AG04449 (cell line): ENCODE measurements at places on chromosomes 4 and X.

GRCh38 chrX:50103866-50104566, 96.8 kb downstream of the AKAP4 start:
- no peak for DNase-seq

DNA sequence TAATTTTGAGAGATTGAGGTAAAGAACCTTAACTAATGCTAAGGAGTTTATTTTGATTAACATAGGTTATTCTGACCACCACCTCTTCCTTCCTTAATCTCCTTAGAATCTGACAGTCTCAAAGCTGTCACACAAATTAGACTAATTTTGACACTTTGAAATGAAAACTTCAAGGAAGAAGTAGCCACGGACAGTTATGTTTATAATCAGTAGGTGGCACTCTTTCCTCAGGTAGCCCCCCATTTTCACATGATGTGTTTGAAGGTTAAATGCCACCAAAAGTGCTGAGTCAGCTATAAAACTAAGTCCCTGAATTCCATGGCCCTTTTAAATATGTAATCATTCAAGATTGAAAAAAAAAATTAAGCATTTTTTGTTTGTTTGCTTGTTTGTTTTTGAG, 22.4 kb downstream of the TMEM33 start:
- DNase-seq, result no peak

DNA sequence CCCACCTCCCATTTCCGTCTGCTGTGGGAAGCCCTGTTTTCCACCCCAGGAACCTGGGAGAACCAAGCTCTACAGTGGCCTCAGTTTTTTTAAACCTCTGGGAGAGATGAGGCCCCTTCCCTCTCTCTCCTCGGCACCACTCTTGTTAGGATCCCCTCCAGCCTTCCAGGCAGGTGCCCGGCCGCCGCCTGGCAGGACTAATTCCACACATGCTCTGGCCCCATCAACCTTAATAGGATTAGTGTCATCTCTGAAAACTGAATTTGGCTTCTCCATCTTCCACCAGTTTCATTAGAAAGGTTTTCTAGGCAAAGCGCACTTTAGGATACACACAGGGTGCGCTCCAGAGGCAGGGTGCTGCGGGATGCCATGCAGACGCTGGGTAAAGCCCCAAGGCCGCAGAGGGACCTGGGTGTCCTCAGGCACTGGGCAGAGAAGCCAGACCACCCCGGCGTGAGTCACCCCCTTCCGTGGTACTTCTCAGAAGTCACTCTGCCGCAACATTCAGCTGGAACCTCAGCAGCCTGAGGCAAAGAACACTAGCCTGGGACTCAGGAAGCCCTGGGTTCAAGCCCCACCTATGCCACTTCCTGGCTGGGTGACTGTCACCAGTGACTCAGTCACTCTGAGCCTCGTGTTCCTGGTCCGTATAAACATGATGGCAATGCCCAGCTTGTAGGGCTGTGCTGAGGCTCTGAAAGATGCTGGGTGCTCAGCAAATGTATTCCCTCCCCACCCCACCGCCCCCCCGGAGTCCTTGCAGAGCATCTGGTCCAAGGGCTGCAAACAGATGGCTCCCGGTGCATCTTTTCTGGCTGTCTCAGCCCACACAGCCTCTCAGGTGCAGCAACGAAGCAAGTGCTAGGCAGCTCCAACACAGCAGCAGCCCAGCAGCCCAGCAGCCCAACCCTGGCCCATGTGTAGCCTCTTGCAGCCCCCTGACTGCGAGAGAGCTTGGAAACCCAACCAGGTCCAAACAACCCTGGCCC, 29.1 kb downstream of the PPP2R2C start:
- no peak for DNase-seq

DNA sequence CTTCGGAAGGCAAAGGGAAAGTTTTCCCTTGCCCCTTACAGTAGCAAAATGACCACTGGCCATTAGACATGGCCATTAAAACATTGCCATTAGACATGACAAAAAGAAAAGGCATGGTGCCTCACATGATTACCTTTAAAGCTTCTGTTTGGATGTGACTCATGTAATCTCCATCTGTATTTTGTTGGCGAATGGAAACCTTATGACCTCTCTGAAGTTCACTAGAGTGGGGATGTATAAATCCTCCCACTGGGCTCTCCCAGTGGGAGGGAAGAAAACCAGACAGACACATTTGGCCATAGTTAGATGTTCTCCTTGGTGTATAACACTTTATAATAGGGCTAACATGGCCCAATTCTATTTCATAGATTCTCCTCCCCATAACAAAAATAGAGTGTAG, 152.6 kb downstream of the MAGEB17 start:
- DNase-seq, result no peak

GRCh38 chr4:145937971-145938611, 532 bp downstream of the ZNF827 start:
- DNase-seq, result no peak

- DNase-seq, result no peak
Measured at GRCh38 chrX:19194285-19195242, 72.3 kb upstream of the ADGRG2 start.

- no peak for DNase-seq
Measured at GRCh38 chrX:115642895-115643530, 82.0 kb downstream of the PLS3 start.

DNA sequence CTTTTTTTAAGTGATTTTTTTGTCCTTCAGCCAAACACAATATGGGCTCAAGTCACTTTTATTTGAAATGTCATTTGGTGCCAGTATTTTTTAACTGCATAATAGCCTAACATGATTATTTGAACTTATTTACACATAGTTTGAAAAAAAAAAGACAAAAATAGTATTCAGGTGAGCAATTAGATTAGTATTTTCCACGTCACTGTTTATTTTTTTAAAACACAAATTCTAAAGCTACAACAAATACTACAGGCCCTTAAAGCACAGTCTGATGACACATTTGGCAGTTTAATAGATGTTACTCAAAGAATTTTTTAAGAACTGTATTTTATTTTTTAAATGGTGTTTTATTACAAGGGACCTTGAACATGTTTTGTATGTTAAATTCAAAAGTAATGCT, 62.1 kb downstream of the EDNRA start:
- DNase-seq, result no peak

DNA sequence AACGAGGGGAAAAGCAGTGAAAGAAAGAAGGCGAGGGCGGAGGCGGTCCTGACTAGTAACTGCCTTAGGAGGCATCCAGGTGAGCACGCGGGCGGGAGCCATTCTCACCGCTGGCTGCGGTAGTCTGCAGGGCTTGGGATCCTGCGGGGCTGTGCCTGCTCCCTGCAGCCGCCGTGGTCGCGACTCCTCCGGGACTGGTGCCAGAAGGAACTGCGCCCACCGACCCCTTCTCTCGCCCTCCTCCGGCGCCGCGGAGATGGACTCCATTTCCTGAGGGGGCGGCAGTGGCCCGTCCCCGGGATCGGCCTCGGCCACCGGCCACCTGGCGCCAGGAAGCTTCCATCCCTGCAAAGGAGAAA, 543 bp downstream of the NFXL1 start:
- DNase-seq, result no peak

GRCh38 chr4:17500574-17500973, 11.3 kb downstream of the QDPR start:
- no peak for DNase-seq

GRCh38 chrX:63744850-63745394, 40.1 kb downstream of the ARHGEF9 start:
- DNase-seq, result no peak

DNA sequence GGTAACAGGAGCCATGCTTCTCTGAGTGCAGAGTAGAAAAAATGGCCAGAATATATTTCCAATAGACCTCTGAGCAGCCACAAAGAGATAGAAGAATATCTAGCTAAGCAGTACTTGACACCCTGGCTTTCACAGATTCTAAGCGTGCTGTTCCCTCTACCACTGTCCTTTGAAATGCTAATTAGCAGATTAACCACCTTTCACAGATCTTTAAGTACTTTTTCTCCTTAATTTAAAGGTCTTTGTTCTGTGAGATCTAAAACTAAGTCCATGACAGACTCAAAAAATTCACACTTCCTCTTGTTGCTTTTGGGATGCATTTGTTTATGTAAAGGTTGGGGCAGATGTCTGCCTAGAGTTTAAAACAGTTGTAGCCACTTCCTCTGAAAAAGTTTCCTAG, 28.3 kb upstream of the MAGEC2 start:
- DNase-seq, result no peak
